ENCODE measurements at places on chromosomes 2 and 18. TPM values are rescaled to one million over a fixed set of nuclear protein-coding genes. Genes with fewer than 3 reads are reported as not detected.

Gene KYNU
- polyA plus RNA-seq = 0.74 TPM

- no peak for DNase-seq
These were observed 42.6 kb upstream of the MAPRE2 start for GRCh38 chr18:34998661-34999060.

DNA sequence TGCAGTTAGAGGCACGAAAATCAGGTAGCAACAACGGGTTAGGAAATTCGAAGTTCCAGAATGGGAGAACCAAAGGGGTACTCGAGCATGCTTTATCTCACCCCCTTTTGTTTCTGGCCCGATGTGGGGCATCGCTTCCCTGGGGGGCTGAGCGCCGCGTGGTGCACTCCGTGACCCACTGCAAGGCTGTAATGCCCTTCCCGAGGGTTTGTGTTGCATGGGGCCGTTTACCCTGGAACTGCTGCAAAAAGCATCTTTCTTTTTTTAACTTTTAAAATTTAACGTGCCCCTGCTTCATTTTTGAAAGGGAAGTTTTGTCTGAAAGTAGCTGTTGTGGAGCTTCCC lies 4.8 kb downstream of the GDF7 start:
- DNase-seq = no peak

- DNase-seq = no peak
These were observed 50.1 kb upstream of the HAAO start for GRCh38 chr2:42842466-42842865.

Gene CMPK2
- 3.7 TPM for polyA plus RNA-seq

Gene FSIP2
- 1.3 TPM for polyA plus RNA-seq

- DNase-seq = no peak
These were observed 2.7 kb downstream of the KCTD18 start for GRCh38 chr2:200507179-200507578.

DNA sequence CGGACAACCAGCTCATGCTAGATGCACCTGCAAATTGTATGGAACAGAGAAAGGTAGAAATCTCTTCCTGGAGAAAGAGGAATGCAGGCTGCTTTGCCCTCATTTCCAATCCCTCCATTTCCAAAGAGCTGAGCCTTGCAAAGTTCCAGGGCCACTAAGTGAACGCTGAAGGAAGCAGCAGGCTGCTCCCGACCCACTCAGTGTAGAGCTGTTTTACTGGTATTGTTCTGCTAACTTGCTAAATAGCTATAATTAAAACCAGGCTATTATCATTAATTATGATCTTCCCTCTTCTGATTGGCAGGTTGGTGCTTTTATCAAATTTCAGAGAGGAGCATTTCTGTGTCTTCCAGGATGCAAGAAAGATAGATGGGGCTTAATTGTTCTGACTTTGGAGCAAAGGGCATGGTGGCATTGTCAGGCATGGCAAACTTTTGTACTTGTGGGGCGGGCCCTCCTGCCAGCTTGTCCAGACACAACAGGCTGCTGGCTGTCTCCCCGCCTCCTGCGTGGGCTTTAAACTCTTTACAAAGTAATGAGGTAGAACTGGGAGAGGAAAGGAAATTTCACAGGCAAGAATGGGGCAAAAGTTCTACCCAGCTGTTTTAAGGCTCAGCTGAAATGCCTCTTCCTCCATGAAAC lies 40.2 kb downstream of the ALK start:
- no peak for DNase-seq

GRCh38 chr2:67289921-67290371 lies 107.2 kb upstream of the ETAA1 start:
- DNase-seq = no peak

DNA sequence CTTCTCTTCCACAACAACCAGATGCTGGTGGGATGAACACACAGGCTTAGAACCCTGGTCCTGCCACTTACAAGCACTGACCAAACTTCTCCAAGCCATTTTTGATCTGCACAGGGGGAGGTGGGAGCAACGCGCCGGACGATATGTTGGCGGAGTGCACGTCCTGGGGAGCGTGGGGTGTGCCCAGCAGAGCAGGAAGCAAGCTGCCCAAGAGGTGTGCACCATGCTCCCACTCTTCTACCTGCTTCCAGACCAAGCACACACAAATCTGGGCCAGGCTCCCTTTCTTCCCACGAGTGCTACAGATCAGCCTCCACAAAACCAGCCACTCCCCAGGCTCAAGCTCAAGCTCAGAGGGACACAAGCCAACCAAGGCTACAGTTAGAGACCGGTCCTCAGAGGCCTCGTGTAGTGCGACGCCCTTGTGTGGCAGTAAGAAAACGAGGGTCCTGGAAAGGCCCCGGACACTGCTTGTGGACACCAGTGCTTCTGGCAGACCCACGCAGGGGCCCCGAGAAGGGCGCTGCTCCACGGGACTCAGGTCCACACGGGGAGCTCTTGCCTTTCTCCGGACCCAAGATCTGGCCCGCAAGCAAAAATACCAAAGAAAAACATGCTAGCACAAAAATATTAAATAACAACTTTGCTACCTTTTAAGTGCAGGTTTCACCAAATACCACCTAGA lies 52.0 kb downstream of the ANO7 start:
- no peak for DNase-seq

DNA sequence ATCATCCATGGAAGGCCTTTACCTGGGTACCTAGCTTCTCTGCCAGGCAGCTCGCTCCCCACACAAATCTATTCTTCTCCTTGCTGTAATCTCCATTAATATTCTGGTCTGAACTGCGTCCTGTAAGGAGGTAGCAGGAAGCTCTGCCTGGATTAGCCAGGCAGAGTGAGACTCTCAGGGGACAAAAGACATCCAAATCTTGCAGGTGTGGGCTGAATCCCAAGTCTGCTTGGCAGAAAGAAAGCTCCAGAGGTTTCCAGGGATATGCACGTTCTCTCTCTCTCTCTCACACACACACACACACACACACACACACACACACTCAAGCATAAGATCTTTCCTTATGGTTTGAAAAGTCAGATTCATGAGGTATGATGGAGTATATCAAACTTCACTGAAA lies 66.5 kb downstream of the THNSL2 start:
- no peak for DNase-seq

DNA sequence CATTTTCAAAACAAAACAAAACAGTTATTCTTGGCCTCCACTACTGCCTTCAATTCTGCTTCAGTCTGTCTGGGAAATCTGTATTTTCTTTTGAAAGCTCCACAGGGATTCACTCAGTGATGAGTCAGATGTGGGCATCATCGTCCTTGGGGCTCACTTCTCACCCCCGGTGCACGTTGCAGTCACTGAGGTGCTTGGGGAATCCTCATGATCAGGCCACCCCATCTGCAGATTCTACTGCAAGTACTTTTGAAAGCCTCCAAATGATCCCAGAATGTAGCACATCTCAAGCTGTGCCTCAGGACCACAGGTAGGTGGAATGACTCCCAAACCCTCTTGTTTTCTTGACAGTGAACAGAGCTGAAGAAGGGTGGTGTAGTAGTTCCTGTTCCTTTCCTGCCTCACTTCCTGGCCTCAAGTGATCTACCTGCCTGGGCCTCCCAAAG lies 34.3 kb downstream of the LPIN2 start:
- DNase-seq = no peak

DNA sequence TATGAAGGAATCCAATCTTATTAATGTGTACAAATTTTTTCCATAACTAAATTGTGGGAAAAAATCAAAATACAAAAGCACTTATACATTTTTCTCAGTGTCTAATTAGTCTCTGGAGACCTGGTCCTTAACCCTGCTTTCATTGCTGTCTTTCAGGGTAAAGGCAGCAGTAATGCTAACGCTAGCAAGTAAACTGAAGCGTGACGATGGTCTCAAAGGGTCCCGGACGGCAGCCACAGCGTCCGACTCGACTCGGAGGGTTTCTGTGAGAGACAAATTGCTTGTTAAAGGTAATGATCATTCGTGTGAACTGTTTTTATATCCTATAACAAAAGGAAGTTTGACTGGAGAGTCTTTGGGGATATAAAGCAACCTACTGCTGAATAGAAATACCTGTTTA lies 6.1 kb downstream of the UBE2F start:
- no peak for DNase-seq

Gene TMEM163
- polyA plus RNA-seq = 12.2 TPM

Gene DSEL
- polyA plus RNA-seq = 7.0 TPM

Gene PCARE
- polyA plus RNA-seq = 0.03 TPM

DNA sequence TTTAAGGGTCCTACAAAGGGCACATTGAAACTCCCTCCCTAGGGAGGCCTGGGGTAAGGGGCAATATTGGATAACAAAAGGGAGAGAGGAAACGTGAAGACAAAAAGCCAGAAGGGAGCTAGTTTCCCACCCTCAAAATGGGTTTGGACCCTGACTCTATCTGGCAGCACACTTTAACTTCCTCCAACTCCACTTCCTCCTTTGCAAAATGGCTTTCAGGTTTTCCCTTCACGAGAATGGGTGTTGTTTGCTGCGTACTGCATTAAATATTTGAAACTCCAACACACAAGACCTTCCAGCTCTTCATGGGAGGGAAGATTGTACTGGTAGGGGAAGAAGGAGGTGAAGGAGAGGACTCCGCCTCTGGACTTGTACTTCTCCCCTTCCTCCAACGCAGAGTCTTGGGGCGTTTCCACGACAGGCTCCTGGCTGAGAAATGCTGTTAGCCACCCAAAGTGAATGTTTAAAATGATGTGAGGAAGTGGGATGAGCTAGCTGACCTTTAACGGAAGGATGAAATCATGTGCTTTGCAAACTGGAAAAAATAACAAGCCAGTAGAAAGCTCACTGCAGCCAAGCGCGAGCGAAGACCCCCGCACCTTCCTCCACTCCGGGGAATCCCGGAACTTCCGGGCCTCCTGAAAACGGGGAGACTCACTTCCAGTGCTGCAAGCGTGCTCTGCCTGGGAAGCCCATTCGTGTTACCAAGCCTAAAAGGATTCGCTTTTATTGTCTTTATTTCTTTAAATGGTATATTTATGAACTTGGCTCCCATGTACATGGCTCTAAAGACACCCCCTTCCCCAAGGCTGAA lies 85.6 kb downstream of the VIT start:
- DNase-seq = no peak

- DNase-seq = no peak
These were observed 28.1 kb upstream of the ASPRV1 start for GRCh38 chr2:69989441-69990105.

- no peak for DNase-seq
These were observed 229.0 kb downstream of the SOX11 start for GRCh38 chr2:5921081-5921642.

- no peak for DNase-seq
These were observed 28.3 kb downstream of the KIF5C start for GRCh38 chr2:148903294-148903693.

Gene ALPP
- polyA plus RNA-seq = not detected

DNA sequence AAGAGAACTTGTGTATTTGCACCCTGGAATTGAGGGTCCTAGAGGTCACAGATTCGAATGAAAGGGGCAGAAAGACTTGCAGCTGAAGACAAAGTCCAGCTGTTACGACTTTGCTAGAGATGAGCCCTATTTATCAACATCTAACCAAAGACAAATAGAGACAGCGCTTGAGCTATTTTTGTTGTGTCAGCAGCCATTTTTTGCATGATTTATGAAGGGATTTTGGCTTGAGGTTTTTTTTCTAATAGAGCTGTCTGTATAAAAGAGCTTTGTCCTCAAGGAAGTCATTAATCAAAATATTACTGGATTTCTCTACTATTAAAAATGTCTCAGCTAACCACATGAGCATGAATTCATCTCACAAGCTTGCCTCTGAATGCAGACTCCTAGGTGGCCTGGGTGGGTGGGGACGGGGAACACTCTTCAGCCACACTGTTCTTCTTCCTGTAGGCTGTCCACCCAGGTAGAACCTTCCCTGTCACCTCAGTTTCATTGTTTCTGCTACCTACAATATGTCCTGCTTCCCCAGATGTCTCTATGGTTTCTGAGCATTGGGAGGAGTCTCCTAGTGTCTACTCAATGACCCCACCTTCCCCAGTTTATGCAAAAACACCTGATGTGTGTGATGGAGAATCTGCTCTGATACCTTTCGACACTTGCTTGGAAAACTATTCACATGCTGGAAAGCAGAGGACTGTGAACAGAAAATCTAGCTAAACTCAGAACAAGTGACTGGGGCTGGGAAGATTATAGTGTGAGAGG lies 7.2 kb upstream of the CD226 start:
- DNase-seq = no peak

GRCh38 chr2:133418671-133419070 lies 149.6 kb downstream of the NCKAP5 start:
- DNase-seq = no peak

- DNase-seq = no peak
These were observed 35.9 kb upstream of the TBC1D8 start for GRCh38 chr2:101187131-101187530.

Measured in left lung (tissue), 14 donors.